ENCODE measurements at places on chromosomes 7 and 10.

- no peak for DNase-seq
Measured at GRCh38 chr7:49166441-49166840, 242.1 kb downstream of the CDC14C start.

DNA sequence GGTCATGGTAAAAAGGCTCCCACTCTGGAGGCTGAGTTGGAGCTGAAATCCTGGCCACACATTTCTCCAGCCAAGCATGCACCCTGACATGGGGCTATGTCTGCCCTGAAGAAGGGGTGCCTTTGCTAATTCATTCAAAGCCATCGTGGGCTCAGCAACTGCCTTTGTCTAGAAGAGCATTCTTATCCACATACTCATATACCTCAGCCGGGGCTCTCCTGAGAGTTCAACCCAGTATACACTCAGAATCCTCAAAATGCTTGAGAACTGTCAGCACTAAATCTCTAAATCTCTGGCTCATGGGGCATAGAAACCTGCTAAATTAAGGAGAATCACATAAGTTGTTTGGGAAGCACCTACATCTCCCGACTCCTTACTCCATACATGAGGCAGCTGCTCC is 89.3 kb downstream of the MRPL32 start:
- no peak for DNase-seq

- DNase-seq: no peak
Measured at GRCh38 chr10:95312257-95312656, 21.5 kb upstream of the PDLIM1 start.

DNA sequence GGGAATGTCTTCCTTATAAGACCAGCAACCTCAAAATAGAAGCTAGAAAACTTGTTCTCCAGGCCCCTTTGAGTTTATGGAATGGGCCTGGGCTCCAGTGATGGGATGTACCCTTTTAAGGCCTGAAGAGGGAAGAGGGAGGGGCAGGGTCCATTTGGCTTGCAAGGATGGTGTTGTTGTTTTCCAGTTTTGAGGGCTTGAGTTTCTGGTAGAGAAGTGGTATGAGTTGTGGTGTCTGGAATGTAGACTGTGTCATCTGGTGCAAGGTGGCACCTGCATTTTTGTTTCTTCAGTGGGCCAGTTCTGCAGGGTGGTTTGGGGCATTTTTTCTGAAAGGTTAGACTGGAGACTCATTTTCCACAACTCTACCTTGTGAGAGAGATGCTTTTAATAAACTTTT is 90.1 kb downstream of the ZNF777 start:
- no peak for DNase-seq

DNA sequence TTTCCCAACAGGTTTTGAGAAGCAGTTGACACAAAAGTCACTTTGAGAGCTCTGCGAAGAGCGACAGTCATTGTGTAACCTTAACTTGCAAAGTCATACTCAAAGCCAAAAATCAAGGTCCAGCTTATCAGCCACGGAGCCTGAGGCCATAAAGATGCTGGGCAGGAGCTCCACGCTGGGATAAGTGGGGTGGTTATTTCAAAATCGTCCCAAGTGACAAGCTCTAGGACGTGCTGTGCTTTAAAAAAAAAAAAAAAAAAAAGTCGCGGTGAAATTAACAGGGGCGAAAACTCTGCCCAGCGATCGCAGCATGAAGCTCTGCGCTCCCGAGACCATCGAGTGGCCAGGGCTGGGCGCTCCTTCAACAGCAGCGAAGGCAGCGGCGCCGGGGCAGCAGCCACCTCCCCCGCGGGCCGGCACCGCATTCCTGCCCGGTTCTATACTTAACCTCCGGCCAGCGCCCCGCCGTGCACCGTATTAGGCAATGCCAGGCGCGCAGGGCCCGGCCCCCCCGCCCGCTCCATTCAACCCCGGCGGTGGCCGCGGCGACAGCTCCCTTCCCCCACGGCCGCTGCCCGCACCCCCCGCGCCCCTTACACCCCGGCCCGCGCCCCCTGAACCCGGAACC is 657 bp downstream of the HACD1 start:
- no peak for DNase-seq

- DNase-seq: no peak
Measured at GRCh38 chr10:101000915-101001658, 1.5 kb downstream of the LZTS2 start.

DNA sequence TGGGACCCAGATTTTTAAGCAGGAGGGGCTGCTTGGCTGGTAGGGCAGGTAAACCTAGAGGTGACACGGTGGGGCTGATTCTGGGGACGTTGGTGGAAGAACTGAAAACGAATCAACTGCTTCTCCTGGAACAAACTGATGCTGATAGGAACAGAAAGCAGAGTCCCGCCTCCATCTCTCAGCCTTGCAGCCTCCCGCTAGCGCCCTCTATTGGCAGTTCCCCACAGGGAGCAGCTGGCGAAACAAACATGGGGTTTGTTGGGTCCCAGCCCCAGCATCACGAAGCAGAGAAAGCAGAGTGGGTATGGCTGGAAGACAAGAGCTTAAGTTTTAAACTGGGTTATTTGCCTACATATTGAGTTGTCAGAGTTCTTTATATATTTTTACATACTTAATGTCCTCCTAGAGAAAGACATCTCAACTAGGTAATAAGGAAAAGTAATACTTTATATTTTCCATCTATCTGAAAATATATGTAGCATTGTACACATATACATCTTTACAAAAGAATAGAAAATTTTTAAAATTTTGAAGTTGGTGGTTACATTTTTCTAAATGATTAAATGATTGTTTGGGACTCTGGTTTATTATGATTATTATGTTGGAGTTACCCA is 42.3 kb upstream of the FOXI2 start:
- DNase-seq: peak; percentile 94

DNA sequence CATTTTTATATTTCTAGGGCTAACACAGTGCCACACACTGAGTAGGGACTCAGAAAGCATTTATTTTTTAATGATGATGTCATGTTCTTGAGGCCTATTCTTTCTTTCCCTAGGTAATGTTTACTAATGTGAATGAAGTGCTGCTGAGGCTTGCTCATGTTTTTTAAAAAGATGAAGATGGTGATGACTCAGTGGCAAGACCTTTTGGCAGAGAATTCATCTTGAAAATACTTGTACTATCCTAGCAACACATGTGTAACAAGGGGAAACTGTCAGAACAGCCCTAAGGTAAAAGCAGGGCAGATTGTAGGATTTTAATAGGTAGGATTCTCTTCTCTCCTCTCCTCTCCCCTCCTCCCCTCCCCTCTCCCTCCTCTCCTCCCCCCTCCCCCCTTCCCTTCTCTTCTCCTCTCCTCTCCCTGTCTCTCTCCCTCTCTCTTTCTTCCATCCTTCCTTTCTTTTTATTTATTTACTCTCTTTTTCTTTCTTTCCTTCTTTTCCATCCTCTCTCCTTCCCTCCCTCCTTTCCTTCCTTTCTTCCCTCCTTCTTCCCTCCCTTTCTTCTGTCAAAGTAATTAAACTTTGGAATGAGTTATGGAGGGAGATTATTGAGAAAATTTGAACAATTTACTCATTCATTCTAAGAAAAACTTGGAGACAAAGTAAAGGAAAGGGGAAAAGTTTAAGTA is 75.3 kb downstream of the ZNF92 start:
- no peak for DNase-seq

DNA sequence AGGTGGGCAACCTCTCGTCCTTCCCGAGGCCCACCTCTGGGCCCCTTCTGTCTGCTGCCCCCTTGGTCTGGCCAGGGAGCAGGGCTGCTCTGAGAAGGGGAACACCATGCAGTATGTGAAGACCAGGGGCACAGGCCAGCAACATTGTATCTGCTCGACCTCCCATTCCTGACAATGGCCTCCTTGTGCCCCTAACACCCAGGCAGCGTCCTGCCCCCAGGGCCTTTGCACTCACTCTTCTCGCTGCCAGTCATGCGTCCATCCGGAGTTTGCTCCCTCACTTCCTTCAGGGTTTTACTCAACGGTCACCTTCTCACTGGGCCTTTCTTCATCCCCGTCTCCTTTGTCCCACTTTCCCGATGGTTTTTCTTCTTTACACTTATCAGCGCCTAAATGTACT is 232.9 kb upstream of the GRB10 start:
- no peak for DNase-seq

- no peak for DNase-seq
Measured at GRCh38 chr10:9294132-9294663, 1239.7 kb downstream of the GATA3 start.

- DNase-seq: no peak
Measured at GRCh38 chr10:124917428-124918190, 24.3 kb upstream of the ZRANB1 start.

DNA sequence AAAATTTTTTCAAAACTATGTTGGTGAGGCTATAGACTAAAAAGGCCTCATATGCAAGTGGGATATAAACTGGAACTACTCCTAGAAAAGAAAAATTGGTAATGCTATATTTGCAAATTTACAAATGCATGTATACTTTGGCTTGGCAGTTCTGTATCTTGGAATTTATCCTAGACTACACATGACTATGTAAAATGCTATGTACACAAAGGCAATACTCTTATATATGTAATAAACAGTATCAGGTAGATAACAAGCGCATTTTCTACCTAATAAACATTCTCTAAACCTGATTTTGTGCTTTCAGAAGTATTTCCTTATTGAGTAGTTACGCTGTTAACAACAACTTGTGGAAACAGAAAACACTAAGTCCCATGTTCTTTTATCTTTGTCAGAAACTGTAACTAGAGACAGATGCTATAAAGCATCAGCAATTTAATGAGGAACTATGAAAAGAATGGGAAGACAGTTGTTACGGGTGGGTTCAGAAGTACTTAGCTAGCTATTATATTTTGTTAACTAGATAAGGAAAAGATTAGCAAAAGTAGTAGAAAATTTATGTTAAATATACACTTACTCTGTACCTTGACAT is 107.8 kb downstream of the ARHGAP12 start:
- DNase-seq: no peak

Measured in H1 (cell line).